ENCODE measurements at places on chromosomes 5 and 9. TPM values are rescaled to one million over a fixed set of nuclear protein-coding genes. Genes with fewer than 3 reads are reported as not detected.

ZNF483 gene
- 3.8 TPM for total RNA-seq

DNA sequence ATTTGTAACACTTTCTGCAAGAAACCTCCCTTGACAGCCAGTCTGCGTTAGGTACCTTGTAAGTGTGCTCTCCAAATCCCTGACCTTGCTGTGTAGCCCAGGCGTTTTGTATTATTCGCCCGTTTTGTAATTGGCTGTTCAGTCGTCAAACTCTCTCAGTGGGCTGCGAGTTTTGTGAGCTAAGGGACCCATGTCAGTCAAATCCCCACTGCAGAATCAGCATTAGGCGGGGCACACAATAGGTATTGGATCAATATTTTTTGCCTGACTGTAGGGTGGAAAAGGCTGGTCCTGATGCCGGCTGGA, 665 bp downstream of the DNAJC18 start:
- DNase-seq = no peak

DNA sequence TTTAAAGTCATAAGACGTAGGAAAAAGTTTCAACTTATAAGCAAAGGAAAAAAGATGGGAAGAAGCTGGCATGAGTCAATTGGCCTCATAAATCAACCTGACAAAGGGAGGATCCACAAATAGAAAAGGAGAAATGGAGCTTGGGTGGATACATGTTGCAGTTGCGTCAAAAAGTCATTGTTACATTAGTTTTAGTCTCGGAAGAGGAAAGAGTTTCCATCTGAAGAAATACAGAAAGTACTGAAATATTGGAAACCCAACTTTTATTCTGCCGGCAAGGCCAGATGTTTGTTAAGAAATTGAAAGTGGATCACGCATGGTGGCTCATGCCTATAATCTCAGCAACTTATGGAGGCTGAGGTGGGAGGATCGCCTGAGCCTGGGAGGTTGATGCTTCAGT, 11.3 kb upstream of the TIMD4 start:
- DNase-seq = no peak

PKD2L2 gene
- not detected for total RNA-seq

DNA sequence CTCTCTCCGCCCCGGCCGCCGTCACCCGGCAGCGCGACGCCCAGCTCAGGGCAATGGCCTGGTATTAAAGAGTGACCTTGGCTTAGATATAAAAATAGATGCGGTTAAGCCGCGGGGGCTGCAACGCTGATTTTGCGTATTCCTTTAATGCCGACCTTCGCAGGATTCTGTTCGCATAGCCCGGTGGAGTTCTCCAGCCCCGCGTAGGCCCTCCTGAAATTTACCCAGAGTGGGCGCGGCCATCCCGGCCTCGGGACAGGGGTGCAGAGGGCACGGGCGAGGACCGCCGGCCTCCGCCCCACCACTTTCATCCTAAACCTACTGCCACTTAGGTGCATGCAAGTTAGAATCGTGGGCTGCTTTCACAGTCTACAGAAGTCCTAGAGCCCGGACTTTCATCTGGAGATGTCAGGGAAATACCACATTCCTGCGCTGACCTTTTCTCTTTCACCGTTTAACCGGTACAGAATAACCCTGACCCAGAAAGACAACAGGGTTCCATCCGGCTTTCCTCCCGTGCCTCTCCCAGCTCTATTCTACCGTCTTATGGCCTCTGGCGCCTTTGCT, 492 bp upstream of the FAM169A start:
- DNase-seq = no peak

DNA sequence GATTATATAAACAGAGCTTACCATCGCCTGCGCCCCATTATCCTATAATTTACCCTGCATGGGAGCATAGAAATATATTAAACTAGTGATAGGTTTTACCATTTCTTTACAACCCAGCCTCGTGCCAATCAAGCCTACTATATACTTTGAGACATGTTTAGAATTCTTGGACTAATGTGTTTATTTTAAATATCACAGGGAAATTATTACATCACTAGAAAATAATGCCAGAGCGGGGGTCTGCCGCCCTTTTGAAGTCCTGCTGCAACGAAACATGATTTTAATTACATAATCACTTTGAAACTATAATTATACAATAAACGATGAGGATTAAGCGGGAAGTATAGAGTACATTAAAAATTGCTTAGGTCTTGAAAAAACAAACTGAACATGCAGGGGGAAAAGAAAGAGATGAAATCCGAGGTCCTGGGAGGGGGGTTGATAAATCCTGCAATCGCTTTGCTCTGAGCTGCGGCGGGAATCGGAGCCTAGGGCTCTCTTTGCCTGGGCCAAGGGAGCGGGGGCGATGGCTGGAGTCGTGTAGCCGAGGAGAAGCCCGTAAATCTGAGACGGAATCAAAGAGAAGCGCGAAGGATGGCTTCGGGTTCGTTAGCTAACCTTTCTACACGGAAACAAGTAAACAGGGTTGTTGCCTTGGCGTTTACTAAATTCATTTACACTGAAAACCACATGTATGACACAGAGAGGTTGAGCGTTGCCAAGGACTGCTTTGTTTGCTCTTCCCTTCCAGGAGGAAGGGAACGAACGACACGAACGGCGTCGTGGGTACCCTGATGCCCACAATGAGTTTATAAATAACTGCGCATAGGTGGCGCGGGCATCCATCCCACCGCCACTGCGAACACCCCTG, 127.6 kb downstream of the TMEM174 start:
- no peak for DNase-seq

- DNase-seq = no peak
Measured at GRCh38 chr5:150502106-150502505, 5.8 kb upstream of the NDST1 start.

DNA sequence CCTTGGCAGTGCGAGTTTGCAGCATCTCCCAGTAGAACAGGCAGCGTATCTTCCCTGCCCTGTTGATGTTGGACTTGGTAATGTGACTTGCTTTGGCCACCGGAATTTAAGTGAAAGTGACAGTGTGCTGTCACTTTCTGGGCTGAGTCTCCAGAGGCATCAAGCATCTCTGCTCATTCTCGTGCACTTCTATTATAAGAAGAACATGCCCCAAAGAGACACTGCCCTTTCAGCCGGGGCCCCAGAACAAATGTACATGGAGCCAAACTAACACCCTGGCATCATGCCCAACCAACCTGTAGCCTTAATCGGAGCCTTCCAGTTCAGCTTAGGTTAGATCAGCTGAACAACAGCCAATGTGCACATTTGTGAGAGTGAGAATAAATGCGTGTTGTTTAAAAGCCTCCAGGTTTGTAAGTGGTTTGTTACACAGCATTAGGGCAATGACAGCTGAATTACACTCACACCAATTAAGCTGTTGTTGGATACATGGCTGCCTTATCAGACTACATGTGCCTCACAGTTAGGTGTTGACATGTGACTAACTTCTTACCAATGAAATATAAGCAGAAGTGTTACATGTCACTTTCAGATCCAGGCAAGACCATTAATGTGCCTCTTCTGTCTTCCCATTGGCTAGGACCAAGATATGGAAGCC, 22.1 kb upstream of the FRMD3 start:
- DNase-seq = no peak

WWC1 gene
- 0.63 TPM for total RNA-seq

GRCh38 chr5:137696481-137696880, 39.4 kb downstream of the KLHL3 start:
- no peak for DNase-seq

DNA sequence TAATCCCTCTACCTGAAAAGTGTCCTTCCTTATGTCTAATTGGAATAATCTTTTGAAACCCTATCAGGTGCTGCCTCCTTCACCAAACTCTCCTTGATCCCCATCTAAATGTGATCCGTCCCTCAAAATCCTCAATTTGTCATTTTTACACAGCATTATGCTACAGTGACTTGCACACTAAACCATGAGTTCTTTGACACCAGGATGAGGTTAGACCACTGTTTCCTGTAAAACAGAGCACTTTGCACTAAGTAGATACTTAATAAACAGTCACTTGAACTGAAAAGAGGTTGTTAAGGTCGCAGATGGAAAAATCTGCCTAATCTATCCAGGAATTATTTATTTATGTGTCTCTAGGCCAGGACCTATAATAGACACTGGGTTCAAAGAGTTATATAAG, 44.2 kb upstream of the TLX3 start:
- DNase-seq = no peak

- DNase-seq = no peak
Measured at GRCh38 chr5:2276101-2276500, 393.4 kb upstream of the IRX4 start.

FAM219A gene
- total RNA-seq = 10.9 TPM

MARCOL gene
- not detected for total RNA-seq

GRCh38 chr5:89827960-89828359, 581.6 kb downstream of the CETN3 start:
- DNase-seq = no peak

DNA sequence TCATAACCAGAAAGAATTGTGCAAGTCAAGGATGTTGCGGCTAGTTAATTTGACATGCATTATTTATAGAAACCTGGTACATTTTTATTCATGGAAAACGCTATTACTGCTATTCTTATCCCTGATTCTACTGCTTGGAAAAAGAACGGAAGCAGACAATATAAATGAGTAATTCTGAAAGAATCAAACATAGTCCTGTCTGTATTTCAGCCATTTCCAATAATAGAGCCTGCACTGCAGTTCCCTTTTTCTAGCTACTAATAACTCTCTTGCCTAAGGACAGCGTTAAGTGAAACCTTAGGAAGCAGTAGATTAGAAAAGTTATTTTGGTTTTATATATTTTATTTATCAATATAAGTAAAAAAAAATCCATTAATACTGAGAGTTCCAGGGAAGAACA, 414.9 kb downstream of the CYLC2 start:
- DNase-seq = no peak

TMEM267 gene
- 9.0 TPM for total RNA-seq

ZNF454 gene
- total RNA-seq = 0.60 TPM

DNA sequence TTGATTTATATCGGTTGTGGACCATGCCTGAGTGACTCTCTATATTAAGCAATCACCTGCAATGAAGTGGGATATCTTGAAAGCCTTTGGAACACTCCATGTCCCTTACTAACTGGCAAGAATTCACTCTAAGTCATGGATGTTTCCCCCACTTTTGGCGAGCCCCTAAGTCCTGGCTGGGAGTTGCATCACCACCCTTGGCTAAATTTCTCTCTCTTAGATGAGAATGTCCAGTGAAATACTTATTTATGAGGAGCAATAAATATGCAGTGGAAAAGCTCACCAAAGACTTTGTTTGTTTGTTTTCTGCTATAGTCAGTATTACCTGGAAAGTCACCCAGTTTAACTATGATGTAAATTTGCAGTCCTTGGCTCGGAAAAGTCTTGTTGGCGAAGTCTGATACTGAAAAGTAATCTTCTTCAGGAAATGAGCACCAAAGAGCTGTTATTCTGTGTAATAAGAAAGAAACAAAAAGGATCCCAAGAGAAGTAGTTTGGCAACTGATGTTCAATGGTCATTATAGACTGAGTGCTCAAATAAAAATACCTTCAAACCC, 333.8 kb downstream of the DMRT2 start:
- DNase-seq = no peak

LOX gene
- total RNA-seq = 35.5 TPM

DNA sequence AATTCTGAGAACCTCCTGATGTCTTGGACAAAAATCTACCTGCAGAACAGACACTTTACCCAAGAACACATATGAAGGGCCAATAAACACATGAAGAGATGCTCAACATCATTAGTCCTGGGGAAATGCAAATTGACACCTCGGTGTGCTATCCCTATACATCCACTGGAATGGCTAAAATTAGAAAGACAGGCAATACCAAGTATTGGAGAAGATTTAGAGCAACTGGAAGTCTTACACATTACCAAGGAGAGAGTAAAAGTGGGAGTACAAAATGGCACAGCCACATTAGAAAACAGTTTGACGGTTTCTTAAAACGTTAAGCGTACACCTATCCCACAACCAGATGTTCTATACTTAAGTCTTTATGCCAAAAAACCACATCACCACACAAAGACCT, 3.3 kb upstream of the TDRD7 start:
- DNase-seq = no peak

PCDHB4 gene
- total RNA-seq = 3.2 TPM

FBN2 gene
- 0.95 TPM for total RNA-seq

- DNase-seq = no peak
Measured at GRCh38 chr5:127299678-127300077, 9.1 kb downstream of the MEGF10 start.

- no peak for DNase-seq
Measured at GRCh38 chr5:143347698-143348344, 55.7 kb downstream of the NR3C1 start.

- DNase-seq = no peak
Measured at GRCh38 chr5:41275813-41276512, 62.6 kb upstream of the C6 start.

CCDC183 gene
- 2.2 TPM for total RNA-seq

DNA sequence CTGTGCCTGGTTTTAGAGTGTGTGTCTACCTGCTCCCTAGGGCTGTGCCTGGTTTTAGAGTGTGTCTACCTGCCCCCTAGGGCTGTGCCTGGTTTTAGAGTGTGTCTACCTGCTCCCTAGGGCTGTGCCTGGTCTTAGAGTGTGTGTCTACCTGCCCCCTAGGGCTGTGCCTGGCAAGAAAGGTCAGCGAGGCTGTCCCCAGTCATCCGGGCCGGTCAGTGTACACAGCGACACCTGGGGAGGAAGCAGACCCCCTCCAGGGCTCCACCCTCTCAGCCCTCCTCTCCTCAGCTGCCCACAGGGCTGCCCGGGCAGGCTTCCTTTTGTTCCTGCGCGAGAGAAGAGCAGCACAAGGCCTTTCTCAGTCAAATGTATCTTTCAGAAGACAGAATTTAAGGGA, 4.1 kb downstream of the NRARP start:
- DNase-seq = no peak

CYLC2 gene
- total RNA-seq = not detected

- no peak for DNase-seq
Measured at GRCh38 chr9:135937521-135938489, 23.4 kb downstream of the UBAC1 start.

GRCh38 chr5:9197881-9198260, 348.0 kb downstream of the SEMA5A start:
- DNase-seq = no peak

DNA sequence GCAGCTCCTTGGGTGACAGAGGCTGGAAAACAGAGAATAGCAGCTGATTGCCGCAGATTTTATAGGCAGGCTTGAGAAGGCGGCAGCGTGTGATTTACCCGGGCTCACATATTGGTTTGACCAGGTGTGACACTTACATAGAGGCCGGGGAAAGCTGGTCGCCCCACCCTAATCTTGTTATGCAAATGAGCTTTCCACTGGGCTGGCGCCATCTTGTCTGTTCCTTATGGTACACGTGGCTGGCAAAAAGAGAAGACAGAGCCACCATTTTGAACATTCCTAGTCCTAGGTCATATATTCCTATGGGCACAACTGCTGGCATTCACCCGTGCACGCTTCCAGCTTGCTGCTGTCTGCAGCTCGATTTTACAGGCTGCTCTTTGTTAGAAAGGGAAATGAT, 11.3 kb upstream of the SPZ1 start:
- DNase-seq = no peak

GRCh38 chr5:151106043-151106442, 25.2 kb upstream of the TNIP1 start:
- no peak for DNase-seq

DNA sequence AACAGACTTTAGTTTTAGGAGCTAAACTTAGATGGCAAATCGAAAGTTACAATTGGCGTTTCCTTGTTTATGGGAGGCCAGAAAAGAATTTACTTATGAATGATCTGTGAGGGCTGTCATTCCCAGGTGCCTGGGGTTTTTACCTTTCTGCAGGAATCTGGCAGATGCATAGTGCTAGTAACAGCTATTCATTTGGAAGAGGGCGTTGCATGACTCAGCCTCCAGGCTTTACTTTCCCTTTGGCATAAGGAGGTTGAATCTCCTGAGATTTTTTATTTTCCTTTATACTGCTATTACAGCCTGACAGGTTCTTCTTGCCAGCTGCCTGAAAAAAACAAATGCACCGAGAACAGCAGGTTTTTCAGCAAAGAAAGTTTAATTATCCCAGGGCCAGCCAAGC, 30.0 kb downstream of the CARD6 start:
- DNase-seq = no peak

WHRN gene
- 15.5 TPM for total RNA-seq
